ENCODE measurements at places on chromosomes 2 and 18. TPM values are rescaled to one million over a fixed set of nuclear protein-coding genes. Genes with fewer than 3 reads are reported as not detected.

Gene ANKRD30B
- total RNA-seq, result not detected

Gene DNAJC5G
- total RNA-seq, result not detected

DNA sequence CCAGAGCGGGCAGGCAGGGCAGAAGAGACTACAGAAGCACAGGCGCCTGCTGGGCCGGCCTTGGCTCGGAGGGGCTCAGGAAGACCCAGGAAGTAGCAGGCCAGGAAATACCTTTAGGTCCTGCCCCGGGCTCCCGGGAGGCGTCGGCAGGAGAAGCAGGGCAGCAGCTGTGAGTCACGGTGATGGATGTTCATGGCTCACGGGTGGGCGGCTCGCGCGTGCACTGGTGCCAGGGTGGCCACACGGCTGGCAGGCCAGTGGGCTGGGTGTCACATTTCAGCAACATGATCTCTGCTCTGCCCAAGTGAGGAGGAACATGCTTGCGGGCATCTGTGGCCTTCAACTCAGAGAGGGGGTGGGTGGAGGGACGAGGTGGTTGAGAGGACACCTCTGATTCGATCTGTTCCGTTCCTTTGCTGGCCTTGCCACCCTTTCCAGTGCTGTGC is 139.3 kb downstream of the KLHL29 start:
- H3K27me3 ChIP-seq, result no peaks in the 10 kb centered on the region
- H3K27ac ChIP-seq, result peak overlapping the region; percentile 87
- peaks cover 71% of the 10 kb centered on the region for H3K4me1 ChIP-seq
- no peak overlapping the region for H3K4me3 ChIP-seq
- no peak for DNase-seq

- H3K4me3 ChIP-seq, result no peak overlapping the region
- no peaks in the 10 kb centered on the region for H3K4me1 ChIP-seq
- peak; percentile 78 for DNase-seq
- no peaks in the 10 kb centered on the region for H3K27me3 ChIP-seq
- H3K27ac ChIP-seq, result no peak overlapping the region
- no peaks in the 10 kb centered on the region for H3K36me3 ChIP-seq
Observed at GRCh38 chr2:133408671-133409070, 159.6 kb downstream of the NCKAP5 start.

DNA sequence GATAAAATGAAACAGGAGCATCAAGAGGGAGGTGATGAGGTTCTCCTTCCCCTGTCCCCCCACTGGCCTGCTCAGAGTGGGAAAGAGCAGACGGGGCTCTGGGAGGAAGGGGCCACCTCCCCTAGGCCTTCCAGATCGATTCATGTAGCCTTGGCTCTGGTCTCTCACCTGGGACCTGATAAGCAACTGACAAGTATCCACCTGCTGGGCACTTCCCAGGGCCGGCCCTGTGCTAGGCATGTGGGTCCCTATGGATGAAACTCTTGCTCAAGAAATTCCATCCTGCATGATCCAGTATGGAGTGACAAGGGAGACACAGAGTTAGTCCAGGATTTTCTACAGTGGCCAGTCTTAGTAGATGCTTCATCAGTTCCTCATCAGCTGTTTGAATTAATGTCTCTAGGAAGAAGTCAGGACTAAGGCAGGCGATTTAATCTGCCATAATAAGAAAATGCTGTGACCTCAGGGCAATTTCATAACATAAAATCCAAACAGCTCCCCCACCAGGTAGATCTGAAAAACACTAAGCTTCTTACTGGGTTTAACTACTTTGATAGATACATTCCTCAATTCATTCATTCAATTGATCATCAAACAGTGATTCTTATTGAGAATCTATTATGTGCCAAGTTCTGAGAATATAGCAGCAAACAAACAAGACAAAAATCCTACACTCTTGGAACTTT is 44.7 kb upstream of the ZFP36L2 start:
- H3K27ac ChIP-seq, result peak overlapping the region; percentile 79
- H3K4me1 ChIP-seq, result peaks cover 64% of the 10 kb centered on the region
- H3K27me3 ChIP-seq, result no peaks in the 10 kb centered on the region
- H3K36me3 ChIP-seq, result no peaks in the 10 kb centered on the region
- no peak overlapping the region for H3K4me3 ChIP-seq
